ENCODE measurements at places on chromosomes 6 and 20.

GRCh38 chr6:16082361-16082760 is 46.5 kb upstream of the MYLIP start:
- DNase-seq = no peak

DNA sequence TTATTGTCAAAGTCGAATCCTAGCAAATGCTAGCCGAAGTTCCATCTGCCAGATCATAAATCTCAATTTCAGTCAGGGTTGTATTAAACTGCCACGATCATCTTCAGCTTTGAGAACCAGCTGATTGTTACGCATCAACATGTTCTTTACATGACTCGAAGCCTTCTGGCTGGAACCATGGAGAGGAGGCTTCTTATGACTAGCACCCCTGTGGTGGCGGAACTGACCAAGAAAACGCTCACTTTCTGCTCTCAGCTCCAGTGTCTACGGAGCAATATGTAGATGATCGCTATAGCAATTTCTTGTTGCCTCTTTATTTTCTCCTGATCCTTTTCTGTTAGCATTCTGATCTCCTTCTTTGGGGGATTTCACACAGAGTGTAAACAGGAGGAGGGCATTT is 479.4 kb upstream of the SLC35B3 start:
- DNase-seq = no peak

DNA sequence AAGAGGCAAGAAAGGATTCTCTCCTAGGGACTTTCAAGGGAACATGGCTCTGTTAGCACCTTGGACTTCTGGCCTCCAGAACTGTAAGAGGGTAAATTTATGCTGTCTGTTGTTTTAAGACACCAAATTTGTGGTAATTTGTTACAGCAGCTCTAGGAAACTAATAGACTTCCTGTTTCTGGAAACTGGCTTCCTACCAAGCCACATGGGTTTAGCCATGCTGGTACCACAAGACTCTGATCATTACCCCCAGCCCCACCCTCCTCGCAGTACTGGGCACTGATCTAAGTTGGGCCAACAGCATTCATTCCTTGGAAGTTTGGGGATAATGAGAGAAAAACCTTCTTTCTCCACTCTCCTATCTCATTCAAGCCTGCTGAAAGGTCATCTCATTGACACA is 109.5 kb upstream of the SMLR1 start:
- no peak for DNase-seq

GRCh38 chr6:72936766-72937559 is 288.3 kb downstream of the KHDC1L start:
- DNase-seq = no peak

- DNase-seq = peak; percentile 7
These were observed 49.8 kb downstream of the FRK start for GRCh38 chr6:116010790-116011401.

GRCh38 chr6:11317885-11318771 is 85.7 kb upstream of the NEDD9 start:
- DNase-seq = peak; percentile 3

Data from effector CD8-positive, alpha-beta T cell (primary cell).